ENCODE measurements at places on chromosomes 1 and 21.

- no peak for DNase-seq
Measured at GRCh38 chr1:16155537-16156410, at the start of gene EPHA2. Gene EPHA2, minus strand, starts transcription at chr1:16156069. Its CDS starts 137 bp downstream, at chr1:16155932.

GRCh38 chr1:210568631-210569030, 239.9 kb downstream of the HHAT start:
- DNase-seq, result no peak

DNA sequence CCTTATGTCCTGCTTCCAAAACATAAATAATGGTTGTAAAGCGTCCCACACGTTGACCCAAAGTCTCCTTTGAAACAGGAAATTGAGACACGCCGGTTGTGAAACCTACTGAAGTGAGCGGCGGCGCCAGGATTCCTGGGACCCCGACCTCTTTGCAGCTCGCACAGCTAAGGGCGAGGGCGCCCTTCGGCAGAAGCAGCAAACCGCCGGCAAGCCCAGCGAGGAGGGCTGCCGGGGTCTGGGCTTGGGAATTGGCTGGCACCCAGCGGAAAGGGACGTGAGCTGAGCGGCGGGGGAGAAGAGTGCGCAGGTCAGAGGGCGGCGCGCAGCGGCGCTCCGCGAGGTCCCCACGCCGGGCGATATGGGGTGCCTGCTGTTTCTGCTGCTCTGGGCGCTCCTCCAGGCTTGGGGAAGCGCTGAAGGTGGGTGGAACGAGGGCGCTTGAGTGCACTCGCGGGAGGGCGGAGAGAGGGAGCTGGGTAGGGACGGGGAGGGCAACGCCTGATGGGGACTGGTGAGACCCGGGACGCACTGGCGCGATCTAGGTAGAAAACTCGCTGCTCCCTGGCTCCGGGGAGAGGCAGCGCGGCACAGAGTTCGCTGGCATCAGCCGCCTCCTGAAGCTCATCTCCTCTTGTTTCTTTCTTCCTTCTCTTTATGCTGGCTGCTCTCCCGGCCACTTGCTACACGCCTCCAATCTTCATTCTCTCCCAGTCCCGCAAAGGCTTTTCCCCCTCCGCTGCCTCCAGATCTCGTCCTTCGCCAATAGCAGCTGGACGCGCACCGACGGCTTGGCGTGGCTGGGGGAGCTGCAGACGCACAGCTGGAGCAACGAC, at the start of gene CD1D:
TSS of gene CD1D (plus strand) at position 155 of the 836 bp plus-strand sequence. CDS start at position 362, 207 bp downstream.
- DNase-seq, result no peak

- DNase-seq, result no peak
Measured at GRCh38 chr1:54615531-54616279, 7.6 kb downstream of the FAM151A start.

DNA sequence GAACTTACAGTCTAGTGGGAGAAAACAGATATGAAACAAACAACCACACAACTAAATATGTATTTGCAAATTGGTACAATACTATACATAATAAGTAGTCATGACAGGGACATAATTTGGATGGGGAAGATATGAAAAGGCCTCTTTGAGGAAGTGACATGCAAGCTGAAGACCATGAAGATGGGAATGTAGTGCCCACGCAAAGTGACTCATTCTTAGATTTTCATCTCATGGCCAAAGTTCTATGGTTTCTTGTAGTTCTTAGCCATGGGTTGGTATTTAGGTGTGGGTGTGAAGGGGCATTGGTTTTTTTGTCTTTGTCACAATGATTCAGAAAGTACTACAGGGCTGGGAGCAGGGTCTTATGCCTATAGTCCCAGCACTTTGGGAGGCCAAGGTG, 105.4 kb upstream of the FAM78B start:
- no peak for DNase-seq

DNA sequence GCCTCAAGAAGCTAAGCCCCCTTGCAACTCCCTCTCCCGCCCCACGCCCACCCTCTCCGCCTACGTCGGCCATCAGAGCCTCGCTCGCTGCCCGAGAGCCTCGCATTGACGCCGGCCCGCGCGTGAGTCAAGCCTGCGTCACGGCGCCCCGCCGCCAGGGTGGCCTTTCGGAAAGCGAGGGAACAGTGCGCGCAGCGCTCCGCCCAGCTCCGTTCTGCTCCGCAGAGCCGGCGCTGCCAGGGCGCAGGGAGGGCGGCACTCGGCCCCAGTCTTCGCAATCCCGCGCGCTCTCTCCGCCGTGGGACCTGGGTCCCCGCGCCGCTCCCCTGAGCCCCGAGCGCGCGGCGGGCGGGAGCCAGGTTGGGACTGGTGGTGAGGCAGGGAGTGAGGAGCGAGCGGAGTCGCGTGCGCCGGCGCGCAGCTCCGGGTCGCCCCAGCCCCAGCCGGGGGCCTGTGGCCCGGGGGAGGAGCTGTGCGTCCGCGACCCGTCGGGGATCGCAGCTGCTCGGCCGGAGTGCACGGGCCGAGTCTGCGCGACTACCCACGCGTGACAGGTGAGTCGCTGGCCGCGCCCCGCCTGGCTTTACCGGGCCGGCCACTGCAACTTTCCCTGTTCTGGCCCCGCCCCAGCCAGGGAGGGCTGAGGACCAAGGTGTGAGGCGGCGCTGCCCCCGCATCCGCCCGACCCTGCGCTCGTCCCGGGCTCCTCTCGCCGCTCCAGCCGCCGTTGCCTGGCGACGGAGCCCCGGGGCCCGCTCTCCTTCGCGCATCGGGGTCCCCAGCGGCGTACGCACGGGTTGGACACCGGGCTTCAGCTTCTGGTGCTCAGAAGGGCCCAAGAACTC, at the start of gene SLC6A17:
TSS of gene SLC6A17 (plus strand) at position 165 of the 845 bp plus-strand sequence. CDS start 16,436 bp downstream, outside the sequence.
- no peak for DNase-seq

DNA sequence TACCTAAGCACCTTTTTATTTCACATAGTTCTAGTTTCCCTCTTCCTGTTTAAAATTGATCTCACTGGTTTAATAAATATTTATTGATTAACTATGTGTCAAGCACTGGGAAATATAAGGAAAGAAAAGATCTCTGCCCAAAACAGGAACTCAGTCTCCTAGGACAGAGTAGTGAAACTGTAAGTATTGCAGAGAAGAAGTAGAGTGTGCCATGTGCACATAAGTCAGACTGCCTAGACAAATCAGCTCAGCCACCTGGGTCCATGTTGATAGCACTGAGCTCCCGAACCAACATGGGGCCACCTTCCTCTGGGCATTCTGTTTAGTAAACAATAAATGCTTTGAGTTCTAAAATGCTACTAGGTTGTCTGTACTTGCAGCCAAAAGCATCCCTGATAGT, 9.8 kb upstream of the SSX2IP start:
- DNase-seq, result no peak

GRCh38 chr1:13965770-13966398, 265.9 kb downstream of the PRDM2 start:
- DNase-seq, result no peak

DNA sequence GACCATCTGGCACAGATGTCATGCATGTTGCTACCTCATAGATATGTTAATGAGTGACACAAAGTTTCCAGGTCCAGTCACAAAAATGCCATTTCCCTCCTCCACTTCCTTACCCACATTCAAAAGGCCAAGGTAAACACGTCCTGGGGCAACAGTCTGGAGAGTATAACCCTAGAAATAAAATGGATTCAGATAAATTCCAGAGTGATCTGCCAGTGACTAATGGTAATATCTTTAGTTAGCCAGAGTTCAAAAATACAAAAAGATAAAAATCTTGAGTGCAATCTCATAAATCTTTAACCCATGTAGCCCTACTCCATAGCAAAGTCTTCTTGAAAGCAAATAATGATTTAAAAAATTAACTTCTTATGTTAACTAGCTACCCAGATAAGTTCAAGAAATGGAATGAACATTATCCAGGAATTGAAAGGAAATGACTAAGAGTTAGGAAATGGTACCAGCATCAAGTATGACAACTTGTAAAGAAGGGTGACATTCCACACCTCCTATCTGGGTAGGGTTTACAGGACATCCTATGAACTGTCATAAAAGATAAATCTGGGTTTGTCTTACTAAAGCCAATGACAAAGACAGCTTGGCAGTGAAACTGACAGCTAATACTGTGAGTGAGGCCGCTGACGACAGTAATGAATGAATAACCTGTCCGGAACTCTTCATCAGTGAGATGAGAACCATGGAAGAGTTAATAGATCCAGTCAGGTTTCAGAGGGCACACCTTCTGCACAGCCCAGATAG, 18.1 kb downstream of the RGS2 start:
- DNase-seq, result no peak

DNA sequence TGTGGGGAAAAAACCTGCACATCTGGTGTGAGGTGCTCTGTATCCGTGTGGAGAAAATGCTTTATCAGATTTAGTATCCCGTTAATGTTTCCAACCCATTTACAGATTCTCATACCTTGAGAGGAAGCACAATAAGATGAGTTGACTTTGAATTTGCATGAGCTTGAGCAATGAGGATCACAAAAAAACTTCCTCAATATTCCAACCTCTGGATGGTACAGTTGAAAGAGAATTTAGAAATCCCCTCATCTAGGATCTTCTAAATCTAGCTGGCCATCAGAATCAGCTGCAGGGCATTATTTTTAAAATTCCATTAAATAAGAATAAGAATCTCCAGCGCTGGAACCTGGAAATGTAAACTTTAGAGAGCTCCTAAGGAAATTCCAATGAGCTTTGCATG, 82.5 kb upstream of the NR5A2 start:
- DNase-seq, result no peak

GRCh38 chr1:227433663-227434341, 115.5 kb upstream of the CDC42BPA start:
- DNase-seq, result no peak
